ENCODE measurements at places on chromosomes 3 and 15.

DNA sequence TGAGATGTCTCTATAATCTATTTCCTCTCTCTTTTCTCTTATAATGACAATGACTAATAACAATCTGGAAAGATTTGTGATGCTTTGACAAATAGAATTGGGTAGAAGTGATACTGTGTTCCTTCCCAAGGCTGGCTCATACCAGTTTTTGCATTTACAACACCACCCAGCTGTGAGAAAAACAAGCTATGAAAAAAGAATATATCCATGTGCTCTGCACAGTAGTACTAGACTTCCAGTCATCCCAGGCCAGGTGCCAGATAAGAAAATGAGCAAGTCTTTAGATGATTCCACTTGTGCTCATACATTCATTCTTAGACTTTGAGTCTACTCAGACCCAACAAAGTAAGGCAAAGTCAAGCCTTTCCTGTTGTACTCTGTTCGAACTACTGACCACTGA lies 350.2 kb upstream of the POU1F1 start:
- no peak for DNase-seq

- no peak for DNase-seq
Measured at GRCh38 chr3:16370872-16371740, 106.1 kb downstream of the OXNAD1 start.

DNA sequence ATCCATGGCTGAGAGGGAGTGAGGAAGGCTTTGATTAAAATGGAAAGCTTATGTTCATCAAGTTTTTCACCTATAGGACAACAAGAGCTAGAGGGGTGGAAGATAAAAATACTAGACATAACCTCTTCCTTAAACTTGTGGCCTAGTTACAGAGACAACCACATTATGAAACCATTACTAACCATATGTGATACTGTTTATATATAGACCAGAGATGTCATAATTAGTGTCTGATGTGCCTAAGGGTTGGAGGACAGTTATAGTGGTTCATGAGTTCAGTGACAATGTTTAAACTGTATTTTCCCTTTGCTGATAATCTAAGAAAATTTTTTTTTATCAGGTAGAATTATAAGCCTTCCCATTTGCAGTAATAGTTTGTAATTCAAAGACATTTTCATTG lies 23.7 kb downstream of the PHLDB2 start:
- no peak for DNase-seq

DNA sequence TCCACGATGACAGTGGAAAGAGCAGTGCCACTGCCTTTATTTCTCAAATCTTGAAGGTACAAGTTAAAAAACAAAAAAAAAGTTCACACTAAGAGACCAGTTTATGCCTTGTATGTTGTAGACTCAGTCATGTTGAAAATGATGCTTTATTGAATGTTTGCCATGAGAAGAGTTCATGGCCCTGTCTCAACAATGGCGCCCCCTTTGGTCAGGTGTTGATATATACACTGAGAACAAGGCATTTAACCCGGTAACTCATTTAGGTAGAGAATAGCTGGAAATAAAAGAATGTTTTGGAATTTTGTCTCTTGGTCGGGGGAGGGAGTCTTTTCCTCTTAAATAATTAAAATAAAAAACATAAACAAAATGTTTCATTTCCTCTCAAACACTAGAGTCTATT lies 145.6 kb upstream of the SLC2A2 start:
- no peak for DNase-seq

DNA sequence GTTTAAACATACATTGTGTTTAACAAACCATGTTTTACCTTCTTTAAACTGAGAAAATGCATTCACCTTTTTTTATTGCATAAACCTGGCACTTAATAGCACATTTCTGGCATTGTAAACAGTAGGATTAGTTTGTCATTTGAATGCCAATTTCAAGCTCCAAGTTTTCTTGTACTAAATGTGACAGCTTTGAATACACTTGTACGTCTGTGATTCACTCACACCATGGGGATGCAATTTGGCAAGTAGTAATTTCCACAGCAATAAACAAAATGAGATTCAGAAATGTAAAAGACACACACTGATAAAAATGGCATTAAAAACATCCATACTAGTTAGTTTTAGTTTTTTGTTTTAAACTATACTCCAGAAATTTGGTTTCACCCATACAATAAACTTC lies 598.9 kb downstream of the SI start:
- DNase-seq, result no peak

DNA sequence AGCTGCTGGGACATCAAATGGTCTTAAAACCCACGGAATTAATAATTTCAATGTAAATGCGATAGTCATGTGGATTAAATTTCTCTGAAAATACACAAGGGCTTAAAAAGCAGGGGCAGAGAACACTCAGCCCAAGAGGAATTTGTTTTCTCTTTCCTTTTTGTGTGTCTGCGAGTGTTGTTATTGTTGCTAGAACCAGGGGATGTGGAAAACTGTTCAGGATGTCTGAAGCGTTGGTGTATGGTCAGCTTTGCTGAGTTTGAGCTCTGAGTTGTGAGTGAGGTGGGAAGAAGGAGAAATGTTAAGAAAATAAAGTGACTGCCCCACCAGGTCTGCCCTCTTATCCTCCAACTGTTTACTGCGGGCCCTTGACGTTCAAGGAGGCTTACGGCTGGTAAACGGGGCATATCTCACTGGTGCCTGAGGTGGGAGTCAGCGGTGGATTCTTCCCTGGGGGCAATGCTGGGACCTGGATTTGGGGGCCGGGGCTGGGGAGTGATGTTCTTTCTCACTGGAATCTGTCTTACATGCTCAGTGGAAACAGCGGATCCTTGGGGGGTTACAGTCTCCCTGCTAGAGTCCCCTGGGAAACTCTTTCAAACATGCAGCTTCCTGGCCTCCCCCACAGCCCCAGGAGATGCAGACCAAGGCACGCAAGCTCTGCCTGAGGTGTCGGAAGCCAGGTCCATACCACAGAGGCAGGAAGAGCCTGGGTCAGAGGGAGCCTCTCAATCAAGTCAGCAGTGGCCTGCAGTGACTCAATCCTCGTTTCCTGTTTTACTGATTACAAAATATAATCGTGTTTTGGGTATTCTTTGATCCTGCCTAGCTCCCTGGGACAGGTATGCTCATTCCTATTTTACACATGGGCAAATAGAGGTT lies 41.8 kb downstream of the ITGA11 start:
- no peak for DNase-seq

DNA sequence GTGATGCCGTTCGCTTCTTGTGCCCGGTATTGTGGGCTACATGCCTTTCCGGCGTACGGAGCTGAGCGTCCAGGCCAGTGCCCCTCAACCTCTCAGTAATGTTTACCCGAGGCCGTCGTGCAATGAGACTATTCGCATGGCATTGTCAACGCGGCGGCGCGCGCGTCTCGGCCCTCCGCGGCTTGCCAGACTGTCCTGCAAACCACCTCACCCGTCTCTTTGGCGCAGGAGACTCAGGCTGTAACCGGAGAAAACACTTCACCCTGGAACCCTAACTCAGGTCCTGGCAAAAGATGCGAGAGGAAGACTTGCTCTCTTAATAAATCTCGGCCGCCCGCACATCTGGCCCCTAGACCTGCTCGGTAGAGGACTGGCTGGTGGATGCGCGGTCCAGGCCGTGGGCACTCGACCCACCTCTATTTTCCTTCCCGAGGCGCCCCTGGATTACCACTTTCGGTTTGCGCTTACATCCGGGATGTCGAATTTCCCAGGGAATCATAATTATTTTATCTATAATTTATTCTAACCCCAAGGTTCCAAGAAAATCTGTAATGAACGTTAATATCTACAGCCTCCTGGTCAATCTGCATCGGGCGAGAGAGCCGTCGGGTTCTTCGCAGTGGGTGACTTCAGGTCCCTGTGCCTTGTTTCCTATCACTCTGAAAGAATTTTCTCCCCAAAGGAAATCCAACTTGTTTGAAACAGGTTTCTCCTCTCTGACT lies 71.8 kb upstream of the POLG start:
- DNase-seq, result no peak

GRCh38 chr15:88637436-88637835 lies 1.4 kb upstream of the ISG20 start:
- no peak for DNase-seq

DNA sequence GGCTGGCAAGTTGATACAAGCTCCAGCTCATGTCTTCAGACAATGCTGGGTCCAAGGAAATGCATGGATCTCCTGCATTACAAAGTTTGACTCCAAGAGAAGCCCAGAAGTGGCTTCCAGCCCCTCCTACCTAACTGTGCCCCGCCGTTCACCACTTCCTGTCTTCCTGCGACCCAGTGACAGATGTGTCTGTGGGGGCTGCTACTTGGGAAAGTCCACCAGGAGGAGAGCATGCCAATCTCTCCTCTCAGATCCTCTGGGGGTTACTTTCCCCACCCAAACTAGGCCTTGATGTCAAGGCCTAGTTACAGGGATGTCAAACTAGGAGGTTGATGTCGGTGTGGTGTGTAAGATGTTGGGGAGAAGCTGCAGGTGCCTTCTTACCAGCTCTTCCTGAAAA lies 133.6 kb upstream of the RASGRP1 start:
- no peak for DNase-seq

DNA sequence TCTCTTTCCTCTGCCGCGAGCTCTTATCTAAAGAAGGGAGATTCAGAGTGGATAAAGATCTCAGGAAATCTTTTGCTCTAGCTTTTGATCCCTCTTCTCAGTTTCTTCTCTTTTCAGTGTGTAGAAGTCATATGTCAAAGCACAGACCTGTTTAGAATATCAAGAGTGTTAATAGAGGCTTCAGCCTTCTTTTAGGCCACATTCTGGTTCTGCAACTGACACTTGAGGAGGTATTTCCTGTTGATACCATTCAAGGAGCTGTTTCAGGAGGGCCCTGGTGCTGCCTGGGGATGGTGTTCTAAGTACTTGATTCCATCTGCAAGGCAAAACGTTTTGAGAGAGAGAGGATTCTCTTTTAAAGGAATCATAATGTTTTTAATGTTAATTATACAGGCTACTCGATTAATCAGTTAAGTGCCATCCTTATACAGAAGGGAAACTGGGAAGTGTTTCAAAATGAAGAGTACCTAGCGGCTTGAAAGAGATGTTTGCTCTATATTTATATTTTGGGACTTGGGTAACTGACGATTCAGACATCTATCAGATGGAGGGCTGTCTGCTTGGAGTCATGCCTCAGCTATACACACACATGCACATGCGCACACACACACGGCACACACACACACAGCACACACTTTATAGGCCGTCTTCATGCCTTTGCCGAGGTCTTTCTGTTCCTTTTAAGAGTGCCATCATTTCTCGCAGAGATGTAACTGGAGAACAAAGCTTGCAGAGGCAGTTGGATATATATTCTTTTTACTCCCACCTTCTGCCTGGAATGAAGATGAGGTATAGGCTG lies 313.9 kb downstream of the PTPRG start:
- DNase-seq, result no peak

DNA sequence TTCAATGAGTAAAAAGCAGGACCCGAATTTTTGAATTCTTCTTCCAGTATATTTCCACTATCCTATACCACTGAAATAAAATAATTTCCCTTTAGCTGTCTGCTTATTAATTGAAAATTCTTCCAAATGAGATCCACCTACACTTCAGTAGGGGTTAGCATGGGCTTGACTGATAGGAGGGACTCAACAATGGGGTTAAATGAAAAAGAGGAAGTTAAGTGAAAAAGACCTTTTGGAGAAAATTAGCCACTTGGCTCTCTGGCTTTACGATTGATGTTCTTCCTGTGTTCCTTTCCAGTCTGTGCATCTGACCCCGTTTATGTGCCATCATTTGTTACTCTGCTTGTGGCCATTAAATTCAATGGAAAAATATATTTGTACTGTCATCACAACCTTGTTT lies 54.0 kb upstream of the GCNT3 start:
- DNase-seq, result no peak

DNA sequence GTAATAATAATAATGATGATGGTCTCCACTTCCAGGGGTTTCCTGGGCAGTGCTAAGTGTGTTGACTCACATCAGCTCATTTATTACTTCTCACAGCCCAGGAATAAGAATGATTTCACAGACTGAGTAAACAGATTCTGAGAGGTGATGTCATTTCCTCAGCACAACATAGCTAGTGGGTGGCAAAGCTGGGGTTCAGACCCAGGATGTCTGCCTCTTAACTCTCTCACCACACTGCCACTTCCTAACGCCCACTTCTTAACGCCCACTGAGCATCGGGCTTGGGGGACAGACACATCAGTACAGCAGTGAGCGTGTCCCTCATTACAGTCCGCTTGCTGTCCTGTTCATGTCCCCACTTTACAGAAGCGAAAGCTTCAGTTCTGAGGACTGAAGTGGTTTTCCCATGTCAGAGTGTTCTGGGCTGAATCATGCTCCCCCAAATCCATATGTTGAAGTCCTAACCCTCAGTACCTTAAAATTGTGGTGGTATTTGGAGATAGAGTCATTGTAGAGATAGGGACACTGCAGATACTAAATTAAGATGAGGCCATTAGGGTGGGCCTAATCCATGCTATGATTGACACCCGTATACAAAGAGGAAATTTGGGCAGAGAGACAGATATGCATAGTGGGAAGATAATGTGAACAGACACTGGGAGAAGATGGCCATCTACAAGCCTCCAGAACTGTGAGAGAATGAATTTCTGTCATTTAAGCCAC lies 68.0 kb downstream of the ATP2B2 start:
- peak; percentile 36 for DNase-seq

- DNase-seq, result no peak
Measured at GRCh38 chr3:5568451-5568850, 380.9 kb downstream of the EDEM1 start.

- no peak for DNase-seq
Measured at GRCh38 chr3:37683321-37683720, 178.4 kb upstream of the CTDSPL start.

GRCh38 chr3:40780925-40781406 lies 256.2 kb downstream of the ZNF621 start:
- DNase-seq, result no peak

DNA sequence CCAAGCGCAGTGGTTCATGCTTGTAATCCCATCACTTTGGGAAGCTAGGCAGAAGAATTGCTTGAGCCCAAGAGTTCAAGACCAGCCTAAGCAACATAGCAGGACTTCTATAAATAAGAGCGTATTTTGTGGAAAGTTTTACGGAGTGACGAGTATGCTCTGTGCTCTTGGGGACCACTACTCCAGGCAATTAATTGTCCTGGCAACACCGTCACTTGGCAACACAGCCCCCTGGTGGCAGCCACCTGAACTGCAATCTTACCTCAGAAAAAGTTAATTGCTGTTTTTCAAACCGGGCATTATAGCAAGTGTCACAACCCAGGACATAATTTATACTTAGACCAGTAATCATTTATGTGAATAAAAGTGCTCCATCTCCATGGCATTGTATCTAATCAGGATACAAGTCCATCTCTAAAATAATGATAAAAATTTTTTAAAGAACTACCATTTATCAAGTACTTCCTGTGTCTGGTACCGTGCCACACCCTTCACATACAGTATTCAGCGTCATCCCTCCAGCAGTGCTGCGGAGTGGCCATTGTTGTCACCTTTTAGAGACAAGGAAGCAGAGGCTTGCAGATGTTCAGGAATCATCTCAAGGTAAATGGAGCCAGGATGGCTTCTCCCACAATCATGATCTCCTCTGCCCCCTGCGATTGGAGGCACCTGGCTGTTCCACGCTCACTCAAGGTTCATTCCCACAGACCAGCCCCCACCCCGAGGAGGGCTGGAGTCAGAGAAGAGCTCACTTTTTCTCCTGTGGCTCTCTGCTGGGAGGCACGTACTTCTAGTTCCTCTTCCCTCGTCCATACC lies 34.5 kb downstream of the PLA2G4D start:
- DNase-seq, result peak; percentile 69

GRCh38 chr3:10484709-10485108 lies 20.7 kb downstream of the ATP2B2 start:
- DNase-seq, result no peak

- no peak for DNase-seq
Measured at GRCh38 chr3:11001020-11001657, 8.6 kb downstream of the SLC6A1 start.

Measured in T-helper 1 cell (primary cell).